BE2C (cell line): ENCODE measurements at places on chromosomes 11 and 22.

DNA sequence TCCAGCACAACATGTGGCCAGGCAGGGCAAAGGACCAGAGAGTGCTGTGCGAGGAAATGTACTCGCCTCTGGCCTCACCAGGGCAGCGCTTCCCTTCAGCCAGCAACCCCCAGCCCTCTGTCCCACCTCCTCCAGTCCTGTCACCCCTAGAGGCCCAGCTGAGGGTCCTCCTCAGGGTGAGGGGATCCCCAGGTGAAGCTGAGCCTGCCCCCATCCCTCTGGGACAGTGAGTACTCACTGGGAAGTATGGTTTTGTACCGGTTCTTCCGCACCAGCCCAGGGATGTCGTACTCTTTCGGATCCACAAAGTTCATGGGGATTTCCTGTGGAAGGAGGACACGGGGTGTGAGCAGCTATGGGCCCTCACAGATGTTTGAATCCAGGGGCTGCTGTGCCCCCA is 11.7 kb upstream of the IGSF22 start:
- DNase-seq = no peak

DNA sequence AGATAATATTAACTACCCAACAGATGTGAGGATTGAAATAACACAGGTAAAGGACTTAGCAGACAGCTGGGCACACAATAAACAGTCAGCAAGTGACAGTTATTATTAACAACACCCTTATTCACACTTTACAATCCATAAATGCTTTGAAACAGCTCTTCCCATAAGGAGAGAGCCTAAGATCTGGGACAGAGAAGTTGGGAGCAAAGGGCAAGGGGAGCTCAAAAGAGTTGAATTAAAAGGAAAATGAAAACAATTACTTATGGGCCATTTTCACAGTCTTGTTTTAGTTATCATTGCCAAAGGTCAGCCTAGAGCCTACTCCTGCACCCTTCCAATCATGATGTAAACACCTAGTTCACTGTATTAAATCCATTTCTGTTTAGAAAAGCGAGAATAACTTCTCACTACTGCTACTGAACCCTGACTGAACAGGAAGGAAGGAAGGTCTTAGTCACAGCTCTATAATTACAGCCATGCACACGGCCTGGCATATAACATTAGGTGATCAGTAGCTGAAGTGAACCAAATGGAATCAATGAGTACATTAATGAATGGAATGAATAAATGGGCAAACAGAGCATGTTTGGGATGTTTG is 111.3 kb downstream of the PLEKHA7 start:
- DNase-seq = no peak

DNA sequence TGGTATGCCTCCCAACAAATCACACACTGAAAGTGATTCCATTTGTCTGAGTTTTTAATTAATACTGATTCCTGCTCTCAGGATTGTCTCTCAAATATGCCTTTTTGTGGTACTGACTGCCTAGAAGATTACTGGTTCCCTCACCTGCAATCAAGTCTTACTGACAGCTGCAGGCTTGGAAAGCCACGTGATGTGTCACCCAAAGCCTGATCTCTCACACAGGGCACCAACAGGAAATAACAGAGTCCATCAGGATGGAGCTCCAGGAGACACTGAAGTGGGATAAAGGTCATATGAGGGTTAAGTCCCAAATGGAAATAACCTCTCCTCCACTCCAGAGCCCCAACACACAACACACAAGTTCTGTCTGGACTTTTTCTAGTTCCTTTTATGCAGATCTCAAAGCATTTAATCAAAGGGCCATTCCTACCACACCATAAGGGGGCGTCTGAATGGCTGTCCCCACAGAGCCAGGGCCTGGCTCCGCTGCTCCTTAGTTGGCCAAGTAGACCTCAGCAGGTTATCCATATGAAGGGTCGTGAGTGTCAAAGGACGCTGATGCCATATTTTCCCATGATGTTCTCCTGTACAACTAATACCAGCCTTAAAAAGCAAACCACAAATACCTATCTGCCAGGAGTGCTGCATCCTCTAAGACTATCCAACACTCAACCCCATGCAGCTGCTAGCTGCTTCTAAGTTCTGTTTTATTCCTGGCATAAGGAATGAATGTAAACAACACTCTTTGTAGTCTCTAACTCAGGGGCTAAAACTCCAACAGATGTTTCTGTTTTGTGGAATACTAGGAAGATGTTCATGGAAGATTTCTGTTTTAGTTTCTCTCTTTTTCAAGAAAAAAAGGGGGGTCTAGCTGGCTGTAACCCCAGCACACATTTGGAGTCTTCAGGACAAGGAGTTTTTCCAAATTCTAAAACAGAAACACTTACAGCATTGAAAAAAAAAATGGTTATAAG is 13.0 kb downstream of the SCUBE2 start:
- no peak for DNase-seq

DNA sequence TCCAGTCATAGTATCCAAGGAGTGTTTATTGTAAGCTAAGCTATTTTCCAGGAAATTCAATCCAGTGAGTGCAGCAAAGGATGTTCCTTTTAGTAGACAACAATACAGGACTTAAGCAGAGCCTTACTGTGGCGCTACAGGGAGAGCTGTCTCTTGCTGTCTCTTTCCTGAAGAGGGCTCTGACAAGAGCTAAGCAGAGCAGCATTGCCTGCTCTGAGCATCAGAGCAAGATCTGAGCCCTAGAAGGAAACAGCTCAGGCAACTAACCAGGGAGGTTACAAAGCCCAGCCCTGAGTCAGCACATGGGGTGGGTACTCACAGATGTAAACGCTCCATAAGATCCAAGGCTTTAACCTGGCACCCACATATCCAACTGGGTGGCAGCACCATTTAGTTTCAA is 8.0 kb downstream of the LAYN start:
- no peak for DNase-seq

- DNase-seq = no peak
Observed at GRCh38 chr11:102813484-102813883, 15.5 kb upstream of the MMP1 start.

DNA sequence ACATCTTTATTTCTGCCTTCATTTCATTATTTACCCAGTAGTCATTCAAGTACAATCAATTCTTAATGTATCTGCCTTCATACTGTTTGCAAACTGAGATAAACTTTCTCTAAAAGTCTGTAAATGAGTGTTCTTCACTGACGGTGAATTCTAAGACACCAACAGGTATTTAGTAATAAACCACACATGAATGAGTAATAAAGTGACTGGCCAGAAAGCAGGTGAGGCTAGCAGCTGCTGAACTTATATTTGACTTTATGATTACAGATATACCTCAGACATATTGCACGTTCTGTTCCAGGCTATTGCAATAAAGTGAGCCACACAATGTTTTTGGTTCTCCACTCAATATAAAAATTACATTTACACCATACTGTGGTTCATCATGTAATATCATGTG is 1894.0 kb upstream of the RAG2 start:
- no peak for DNase-seq

DNA sequence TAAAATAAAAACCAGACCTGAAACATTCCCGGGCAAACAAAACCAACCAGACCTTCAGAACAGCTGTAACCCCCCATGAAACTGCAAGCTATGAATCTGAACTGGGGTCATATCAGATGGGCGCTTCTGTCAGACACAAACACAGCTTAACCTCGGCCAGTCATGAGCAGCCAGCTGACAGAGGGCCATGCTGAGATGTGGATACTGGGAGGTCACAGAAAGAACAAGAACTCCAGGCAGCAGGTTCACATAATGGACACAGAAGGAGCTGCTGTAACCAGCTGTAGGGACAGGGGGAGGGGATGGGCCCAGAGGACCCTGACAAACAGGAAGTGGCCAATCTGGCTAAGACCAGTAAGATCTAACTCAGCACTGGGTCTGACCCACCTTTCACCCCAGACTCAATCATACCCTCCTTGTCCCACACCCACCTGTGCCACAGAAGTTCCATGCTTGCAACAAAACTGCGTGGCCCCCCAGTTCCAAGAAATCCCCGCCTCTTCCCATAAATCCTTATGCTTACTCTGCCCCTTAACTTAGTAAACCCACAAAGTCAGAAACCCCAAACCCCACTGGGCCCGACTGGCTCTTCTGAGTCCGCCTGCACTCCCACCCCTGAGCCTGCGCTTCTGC is 4.0 kb downstream of the APOL4 start:
- no peak for DNase-seq

DNA sequence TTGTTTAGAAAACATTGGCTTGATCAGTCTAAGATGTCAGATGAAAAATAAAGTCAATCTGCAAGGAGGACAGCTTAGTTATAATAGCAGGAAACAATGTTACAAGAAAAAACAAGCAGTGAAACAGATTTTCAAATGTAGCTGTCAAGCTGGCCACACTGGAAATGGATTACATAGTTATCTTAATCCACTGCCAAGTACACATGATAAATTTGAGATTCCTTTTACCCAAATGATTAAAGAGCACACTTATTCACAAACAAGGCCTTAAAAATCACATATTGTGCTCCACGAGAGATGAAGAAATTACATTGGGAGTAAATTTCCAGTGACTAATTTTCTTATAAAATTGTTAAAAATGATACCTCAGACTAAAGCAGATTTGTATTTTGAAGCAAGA is 17.5 kb upstream of the ESAM start:
- DNase-seq = no peak

DNA sequence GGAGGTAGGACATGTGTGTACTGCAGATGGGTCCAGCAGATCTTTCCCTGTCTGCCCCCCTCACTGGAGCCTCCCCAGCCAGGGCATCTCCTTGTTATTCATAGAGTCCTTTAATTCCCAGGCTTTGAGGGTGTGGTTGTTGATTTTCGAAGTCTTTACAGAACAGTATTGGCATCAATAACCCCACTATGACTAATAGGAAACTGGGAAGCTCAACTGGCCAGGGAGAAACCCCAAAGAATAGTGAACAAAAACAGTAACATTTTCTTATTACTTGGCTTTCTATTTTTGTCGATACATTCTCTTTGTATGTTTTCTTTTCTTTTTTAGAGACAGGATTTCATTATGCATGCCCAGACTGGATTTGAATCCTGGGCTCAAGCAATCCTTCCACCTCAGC is 57.9 kb downstream of the NF2 start:
- DNase-seq = no peak

DNA sequence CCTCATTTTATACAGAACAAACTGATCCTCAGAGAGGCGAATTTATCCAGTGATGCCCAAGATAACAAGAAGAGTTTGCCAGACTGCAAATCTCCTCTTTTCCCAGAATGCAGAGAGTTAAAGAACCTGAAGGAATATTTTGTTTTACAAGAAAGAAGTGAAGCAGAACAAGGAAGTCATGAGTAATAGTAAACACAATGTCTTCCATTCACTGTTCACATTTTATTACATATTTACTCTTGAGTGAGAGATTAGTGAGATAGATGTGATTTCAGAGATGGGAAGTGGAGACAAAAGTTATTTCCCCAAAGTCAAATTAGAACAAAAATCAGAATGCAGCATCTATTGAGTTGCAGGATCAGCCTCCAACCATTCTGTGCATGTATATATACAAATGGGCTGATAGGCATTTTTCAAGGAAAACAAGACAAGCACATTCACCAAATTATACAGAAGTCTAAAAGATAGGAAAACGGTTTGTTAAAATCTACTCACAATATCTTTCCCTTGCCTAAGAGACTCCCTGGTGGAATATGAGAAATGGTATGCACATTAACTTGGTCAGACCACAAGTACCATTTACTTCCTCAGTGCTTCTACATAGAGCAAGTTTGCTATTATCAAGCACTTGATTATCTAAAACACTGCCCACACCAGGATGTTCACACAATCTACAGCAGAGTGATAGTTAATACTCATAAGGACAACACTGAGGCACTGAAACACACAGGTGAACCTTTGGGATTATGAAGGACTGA is 12.0 kb downstream of the GUCY1A2 start:
- no peak for DNase-seq

- DNase-seq = peak; percentile 22
Observed at GRCh38 chr11:62108017-62108750, 15.6 kb upstream of the INCENP start.

DNA sequence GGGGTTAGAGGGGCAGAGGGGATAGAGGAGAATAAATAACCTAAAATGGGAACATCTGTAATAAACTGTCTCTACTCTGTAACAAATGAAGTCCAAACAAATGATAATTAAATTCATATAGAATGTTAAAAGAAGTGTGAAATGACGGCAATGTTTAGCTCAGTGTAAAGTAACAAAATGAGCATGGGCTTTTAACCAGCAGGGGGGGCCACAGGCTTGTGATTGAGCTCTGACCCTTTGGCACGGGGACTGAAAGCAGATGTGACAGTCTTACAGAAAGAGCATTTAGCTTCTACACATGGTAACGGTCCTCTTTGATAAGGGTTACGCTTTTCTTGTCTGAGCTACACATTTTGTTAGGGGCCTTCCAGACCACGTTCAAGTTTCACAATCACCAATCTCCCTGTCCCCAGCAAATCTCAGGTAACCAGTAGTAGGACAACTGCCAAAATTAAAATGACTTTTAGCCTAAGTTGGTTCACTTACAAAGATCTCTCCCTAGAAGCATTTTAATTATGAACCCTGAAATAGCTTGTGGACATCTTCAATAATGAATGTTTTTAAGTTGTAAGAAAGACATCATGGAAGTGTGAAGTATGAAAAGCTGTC is 262.5 kb downstream of the DCDC1 start:
- peak; percentile 54 for DNase-seq

- no peak for DNase-seq
Observed at GRCh38 chr11:89613911-89614310, 96.2 kb upstream of the TRIM77 start.

GRCh38 chr22:30000566-30000965 is 79.7 kb upstream of the HORMAD2 start:
- DNase-seq = no peak

DNA sequence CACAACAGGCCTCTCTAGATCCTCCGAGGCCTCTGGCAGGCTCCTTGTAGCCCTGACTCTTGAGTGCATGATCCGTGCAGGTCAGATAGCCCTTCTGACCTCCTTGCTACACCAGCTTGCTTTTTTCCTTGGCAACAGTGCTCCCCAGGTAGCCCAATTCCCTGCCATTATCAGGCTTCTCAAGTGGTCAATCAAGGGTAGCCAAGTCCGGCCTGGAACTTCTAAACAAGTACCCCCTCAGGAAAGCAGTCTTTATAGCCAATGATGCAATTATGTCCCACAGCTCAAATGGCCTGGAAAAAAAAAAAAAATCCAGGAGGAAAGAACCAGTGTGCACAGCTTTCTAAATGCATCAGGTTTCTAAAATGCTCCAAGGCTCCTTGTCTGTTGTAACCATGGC is 59.8 kb downstream of the TENM4 start:
- no peak for DNase-seq

DNA sequence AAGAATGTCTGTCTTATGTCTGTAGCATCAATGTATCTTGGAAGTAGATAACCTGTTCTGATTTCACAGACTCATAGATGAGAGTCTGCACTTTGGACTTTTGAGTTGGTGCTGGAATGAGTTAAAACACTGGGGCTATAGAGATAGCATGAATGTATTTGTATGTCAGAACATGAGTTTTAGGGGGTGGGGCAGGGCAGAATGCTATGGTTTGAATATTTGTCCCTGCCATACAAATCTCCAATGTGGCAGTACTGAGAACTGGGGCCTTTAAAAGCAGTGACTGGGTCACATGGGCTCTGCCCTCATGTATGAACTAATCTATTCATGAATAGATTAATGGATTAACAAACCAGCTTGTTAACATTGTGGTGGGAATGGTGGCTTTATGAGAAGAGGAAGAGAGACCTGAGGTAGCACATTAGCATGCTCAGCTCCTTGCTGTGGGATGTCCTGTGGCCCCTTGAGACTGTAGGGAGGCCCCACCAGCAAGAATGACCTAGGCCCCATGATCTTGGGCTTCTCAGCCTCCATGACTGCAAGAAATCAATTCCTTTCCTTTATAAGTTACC is 15.5 kb upstream of the OR52K1 start:
- DNase-seq = no peak
